Kidney tubule cell (primary cell): ENCODE measurements at places on chromosomes 12 and 14.
A peak's percentile ranks its signal among the peaks of the same experiment; 100 is the strongest.

DNA sequence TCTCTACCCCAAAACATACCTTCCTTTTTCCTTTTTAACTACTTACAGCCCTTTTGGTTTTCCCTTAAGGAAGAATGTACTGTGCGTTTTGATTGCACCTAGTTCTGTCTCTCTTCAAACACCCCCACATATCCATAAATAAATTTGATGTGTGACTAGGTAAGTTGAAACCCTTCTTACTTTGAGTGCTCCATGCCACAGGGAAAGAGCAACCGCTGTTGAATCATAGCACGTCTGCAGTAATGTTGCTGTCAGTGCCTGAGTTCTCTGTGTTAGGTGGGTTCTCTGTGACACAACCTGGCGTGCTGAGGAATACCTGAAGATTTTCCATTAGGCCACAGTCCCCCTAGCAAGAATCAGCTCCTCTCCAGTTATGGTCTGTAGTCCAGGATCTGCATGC is 102.1 kb downstream of the FIGNL2 start:
- no peak for DNase-seq

DNA sequence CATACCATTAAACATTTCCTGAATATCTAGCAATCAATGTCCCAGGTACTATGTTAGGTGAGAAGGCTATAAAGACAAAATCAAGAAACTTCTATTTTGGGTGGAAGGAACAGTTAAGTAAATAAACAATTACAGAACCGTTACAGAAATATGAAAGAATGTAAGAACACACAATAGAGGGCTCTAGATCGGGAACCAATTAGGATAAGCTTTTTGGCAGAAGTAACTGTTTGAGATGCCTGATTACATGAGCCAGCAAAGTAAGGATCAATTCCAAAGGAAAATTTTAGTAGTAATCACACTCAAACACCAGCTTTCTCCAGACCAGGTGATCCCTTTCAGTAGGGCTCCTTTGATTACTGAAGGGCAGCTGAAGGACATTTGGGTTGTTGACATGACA is 33.9 kb downstream of the PPP1R12A start:
- DNase-seq, result no peak

DNA sequence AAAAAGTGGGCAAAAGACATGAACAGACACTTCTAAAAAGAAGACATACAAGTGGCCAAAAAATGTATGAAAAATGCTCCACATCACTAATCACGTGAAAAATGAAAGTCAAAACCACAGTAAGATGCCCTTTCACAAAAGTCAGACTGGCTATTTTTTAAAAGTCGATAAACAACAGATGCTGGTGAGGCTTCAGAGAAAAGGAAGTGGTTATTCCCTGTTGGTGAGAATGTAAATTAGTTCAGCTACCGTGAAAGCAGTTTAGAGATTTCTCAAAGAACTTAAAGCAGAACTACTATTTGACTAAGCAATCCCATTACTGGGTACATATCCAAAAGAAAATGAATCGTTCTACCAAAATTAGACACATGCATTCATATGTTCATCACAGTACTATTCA is 237.0 kb downstream of the KIF21A start:
- DNase-seq, result no peak

GRCh38 chr12:88764781-88765480 is 184.7 kb upstream of the KITLG start:
- DNase-seq, result no peak

DNA sequence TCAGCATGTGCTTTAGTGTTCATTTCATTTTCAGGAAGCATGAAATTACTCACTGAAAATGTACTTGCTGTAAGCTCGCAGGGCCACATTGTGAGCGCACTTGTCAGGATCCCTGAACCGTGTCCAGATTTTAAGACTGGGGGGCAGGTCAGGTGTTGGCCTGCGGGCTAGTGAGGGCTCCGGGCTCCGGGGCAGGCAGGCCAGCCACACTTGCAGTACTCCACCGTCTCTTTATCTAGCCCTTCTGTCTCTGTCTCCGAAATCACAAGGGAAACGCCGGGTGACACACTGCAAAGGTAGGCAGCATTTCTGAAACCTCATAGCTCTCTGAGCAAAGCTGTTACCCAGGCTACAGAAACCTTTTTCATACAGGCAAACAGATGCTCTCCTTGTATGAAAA is 98.7 kb downstream of the EML1 start:
- DNase-seq, result peak; percentile 87

- no peak for DNase-seq
Observed at GRCh38 chr14:74015963-74016362, 3.1 kb downstream of the ENTPD5 start.

DNA sequence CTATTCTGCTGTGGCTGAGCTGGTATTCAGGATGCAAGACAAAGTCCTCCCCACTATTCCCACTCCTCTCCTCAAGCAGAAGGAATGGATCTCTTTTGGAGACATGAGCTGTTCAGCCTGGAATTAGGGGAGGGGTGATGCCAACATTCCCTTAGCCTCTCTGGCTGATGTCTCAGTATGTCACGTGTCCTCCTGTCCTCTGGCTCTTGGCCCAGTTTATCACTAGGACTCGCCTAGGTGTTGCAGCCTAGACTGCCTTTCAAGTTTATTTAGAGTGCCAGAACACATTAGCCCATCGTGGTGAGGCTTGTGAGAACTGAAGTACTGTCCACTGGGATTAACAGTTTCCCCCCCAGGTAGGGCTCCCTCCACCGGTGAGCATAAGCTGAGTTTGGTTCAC is 239.9 kb upstream of the MIS18BP1 start:
- no peak for DNase-seq

DNA sequence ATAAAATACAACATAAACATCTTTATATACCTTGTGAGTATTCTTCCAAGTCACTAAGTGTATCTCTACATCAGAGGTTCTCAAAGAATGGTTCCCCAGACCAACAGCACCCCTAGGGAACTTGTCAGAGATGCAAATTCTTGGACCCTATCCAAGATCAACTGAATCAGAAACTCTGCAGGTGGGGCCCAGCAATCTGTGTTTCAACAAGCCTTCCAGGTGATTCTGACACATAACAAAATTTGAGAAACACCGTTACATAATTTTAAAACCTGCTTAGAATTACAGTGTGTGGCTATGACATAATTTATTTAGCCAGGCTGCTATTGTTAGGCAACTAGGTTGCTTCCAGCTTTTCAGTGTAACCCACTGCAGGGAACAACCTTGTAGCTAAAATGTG is 49.8 kb downstream of the NTN4 start:
- DNase-seq, result no peak

GRCh38 chr12:26843311-26843710 is 10.3 kb upstream of the ITPR2 start:
- DNase-seq, result no peak

DNA sequence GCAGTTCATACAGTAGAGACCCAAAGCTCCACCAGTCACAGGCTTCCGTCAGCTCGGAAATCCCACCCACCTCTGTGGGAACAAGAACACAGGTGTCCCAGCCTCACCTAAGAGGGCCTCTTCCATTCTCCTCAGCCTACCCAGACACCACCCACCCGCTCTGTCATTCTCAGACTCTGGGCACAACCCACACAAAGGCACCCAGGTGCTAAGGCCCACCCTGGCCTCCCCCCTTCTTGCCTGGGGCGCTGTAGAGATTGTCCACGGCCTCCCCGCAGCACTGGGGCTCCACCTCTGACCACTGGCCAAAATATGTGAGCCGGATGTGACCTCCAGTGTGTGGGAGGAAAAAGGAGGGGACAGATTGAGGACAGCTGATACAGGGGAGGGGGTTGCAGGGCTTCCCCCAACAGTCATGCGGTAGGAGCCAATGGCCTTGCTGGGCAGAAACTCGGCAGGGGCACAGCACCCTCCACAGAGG is 14.2 kb downstream of the RPS6KL1 start:
- no peak for DNase-seq

GRCh38 chr14:90674043-90674670 is 142.1 kb downstream of the TTC7B start:
- DNase-seq, result no peak

DNA sequence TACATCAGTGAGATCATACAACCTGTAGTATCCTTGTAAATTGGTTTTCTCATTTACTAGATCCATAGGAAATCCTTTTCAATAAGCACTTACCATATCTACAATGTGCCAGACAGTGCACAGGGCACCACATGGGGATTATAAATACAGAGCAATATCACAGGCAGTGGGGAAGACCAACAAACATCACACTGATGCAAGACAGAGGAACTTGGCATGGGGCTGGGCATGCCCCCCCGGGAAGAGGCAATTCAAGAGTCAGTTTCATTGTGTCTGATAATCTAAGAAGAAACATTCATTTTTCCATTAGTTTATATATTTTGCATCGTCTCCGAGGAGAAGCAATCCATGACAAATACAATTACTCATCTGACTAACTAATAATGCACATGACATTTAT is 16.2 kb downstream of the NT5DC3 start:
- peak; percentile 9 for DNase-seq

GRCh38 chr12:57048423-57049118 is 1.4 kb downstream of the MYO1A start:
- no peak for DNase-seq

GRCh38 chr14:66944872-66945271 is 244.4 kb upstream of the GARIN2 start:
- DNase-seq, result peak; percentile 10

DNA sequence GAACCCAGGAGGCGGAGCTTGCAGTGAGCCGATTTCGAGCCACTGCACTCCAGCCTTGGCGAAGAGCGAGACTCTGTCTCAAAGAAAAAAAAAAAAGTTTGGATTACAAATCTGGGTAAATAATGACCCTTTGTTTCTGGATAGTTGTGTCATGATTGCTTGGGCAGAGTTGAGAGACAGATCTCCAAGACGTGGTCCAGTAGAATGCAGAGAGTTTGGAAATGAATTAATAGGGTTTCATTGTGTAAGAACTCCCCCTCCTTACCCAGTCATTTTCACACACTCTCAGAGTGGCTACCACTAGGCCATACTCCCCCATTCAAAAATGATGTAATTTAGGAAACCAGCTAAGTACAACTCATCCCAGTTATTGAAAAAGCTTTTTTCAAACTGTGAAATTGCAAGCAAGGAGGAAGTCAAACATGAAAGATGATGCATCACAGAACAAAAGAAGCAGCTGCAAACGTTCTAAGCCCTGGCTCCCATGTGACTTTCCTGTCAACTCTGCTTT is 1331.9 kb downstream of the AACS start:
- DNase-seq, result no peak

DNA sequence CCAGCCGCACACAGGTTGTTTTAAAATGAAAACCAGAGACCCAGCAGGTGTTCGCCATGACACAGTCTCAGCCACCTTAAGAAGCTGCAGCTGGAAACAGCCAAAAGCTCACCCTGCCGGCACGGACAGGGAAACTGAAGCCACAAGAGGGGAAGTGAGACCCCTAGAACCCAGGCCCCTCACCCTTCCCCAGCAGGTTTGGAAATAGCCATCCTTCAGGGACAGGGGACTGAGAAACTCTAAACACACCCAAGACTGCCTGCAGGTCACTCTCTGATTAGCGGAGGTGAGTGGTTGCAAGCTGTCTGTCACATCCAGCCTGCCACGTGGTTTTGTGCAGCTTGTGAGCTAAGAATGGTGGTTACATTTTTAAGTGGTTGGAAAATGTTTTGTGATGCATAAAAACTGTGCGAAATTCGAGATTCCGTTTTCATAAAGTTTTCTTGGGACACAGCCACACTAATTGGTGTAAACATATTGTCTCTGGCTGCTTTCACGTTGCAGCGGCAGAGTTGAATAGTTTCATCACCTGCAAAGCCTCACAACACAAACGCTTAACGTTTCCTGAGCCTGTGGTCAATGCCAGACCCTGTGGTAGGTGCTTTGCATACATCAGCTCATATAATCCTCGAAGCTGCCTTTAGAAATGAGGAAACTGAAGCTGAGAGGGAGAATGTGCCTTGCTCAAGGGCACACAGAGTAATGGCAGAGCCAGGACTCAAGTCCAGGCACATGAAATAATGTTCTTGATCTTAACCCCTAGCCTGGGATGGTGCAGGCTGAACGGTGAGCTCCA is 1.7 kb upstream of the SELPLG start:
- no peak for DNase-seq

DNA sequence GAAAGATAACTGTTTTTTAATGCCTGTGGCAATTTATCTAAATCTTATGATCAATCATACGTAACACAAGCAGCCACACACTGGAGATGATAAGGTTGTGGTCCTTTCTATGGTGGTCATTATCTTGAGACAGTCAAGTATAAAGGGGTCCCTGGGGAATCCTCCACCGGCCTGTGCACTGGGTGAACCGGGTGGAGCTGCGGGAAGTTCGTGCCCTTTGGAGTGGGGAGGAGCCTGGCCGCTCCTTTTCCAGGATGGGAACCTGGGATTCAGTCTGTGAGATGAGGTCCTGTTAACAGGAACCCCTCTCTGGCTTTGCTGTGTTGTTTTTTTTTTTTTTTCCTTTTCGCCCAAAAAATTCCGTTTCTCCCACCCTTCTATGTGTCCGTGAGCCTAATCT is 167.5 kb upstream of the RPL10L start:
- DNase-seq, result no peak

- DNase-seq, result peak; percentile 83
Observed at GRCh38 chr14:42192738-42193653, 586.3 kb downstream of the LRFN5 start.

- no peak for DNase-seq
Observed at GRCh38 chr12:117294189-117294603, 67.2 kb downstream of the NOS1 start.

DNA sequence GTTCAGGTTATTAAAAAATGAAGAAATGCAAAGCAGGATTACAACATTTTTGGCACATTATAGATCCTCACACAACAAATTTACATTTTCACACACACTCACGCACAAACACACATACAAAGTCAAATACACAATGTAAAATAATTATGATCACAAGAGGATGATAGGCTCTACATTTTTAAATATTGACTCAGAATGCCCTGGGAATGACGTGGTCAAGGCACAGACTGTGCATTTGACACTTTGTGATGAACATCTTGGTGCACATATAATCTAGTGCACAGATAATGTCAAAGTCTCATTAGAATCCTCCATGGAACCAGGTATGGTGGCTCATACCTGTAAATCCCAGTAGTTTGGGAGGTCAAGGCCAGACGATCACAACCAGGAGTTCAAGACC is 49.4 kb downstream of the DPF3 start:
- DNase-seq, result no peak

GRCh38 chr12:5789469-5789968 is 155.5 kb downstream of the ANO2 start:
- DNase-seq, result peak; percentile 55

GRCh38 chr12:95473231-95473883 is 595 bp upstream of the METAP2 start:
- DNase-seq, result peak; percentile 71

GRCh38 chr12:52655720-52656124 is 3.7 kb upstream of the KRT2 start:
- DNase-seq, result peak; percentile 58

DNA sequence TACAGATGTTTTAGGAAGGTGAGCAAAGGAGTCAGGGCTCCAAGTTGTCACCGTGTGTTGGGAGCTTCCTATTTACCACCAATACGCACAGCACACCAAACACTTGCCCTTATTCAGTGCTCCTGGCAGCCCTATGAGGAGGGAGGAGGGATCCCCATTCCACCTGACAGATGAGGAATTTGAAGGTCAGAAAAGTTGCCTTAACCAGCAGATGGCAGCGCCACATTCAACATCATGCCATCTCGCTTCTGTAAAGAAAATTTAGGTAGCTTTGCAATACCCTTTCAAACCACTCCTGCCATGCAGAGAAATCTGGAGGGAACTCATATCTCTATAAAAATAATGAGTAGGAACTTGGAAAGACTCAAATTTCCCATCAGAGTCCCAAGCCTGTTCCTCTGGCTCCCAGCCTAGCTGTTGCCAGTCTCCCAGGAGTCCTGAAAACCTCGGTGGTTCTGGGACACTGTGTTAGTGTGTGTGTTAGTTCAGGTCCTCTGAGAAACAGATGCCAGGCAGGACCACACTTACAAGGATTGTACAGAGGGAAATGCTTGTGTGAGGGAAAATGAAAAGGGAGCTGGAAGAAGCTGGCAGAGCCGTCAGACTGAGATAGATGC is 410.5 kb downstream of the MED13L start:
- no peak for DNase-seq
